AG09319 (cell line): ENCODE measurements at places on chromosomes 7 and 10.

DNA sequence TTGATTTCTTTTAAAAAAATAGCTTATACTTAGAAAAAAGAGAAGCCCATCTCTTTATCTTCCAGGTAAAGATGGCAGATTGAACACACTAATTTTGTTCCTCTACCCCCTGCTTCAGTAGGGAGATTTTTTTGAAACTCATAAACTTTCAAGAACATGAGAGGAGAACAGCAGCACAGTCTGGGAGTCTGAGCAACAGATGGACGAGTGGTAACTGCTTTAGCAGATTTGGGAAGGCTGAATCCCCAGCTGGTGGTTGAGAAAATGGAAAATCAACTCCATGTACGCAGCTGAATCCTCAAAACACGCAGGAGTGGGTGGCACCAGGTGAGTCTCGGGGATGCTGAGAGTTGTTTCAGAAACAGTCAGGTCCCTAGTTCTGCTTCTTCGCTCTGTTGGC is 114.6 kb upstream of the CTBP2 start:
- no peak for DNase-seq

GRCh38 chr7:151039850-151040548 is 8.3 kb upstream of the ASIC3 start:
- no peak for DNase-seq

DNA sequence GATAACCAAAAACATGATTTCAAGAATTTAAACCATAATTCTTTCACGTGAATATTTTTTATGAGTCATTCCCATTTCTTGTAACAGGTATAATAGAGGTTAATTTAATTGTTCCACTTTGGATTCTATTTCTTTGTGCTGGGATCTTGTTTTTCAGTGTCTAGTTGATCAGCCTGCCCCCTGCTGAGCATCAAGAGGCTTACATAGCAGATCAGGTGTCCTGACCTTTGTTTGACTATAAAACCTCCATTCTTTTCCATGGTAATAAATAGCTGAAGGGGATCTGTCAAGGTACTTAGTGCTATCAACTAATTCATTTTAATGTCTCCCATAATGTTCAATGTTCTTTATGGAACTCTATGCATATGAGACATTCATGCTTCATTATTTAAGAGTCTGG is 4.9 kb downstream of the COL17A1 start:
- no peak for DNase-seq

- no peak for DNase-seq
These were observed 5.8 kb downstream of the ADO start for GRCh38 chr10:62810156-62810902.

DNA sequence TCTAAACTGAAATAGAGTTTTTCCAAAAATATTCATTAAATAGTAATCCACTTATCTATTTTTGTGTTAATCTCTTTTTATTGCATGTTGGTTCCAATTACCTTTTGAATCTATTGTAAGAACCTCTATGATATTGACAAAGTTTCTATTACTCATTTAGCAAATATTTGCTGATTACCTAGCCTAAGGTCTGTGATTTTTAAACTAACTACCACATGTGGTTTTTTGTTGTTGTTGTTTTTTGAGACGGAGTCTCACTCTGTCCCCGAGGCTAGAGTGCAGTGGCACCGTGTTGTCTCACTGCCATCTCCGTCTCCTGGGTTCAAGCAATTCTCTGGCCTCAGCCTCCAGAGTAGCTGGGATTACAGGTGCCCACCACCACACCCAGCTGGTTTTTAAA is 2.0 kb upstream of the ASB13 start:
- no peak for DNase-seq

DNA sequence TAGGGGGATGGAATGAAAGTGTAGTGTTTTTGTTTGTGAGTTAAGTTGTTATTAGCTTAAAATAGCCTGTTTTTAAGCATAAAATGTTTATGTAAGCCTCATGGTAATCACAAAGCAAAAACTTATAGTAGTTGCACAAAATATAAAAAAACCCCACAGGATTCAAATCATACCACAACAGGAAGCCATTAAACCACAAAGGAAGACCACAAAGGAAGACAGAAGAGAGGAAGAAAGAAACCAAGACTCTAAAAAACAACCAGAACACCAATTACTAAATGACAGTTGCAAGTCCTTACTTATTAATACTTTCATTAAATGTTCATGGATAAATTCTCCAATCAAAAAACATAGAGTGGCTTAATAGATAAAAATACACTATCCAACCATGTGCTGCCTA is 63.6 kb downstream of the ANKRD7 start:
- DNase-seq, result no peak

GRCh38 chr7:124930173-124930623 is 573 bp upstream of the POT1 start:
- DNase-seq, result no peak

DNA sequence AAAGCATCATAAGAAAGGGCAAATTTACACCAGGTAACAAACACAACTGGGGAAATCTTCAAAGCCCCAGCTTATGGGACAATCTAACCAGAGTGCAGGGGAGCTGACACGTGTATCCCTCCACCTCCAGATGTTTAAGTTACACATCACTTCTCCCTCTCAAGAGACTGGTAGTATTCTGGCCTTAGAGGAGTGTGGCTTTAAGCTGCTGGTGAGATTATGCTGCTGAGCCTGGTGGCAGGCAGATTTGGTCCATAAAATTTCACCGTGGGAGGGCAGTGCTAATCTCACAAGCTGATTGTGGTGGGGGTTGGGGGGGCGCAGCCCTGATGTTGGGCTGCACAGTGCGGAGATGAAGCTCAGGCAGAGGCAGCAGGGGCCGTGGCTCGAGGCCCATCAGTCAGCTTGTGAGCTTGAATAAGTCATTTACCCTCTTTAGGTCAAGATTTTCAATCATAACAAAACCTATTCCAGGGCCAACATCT is 431.0 kb upstream of the GALNT17 start:
- no peak for DNase-seq

GRCh38 chr10:114897593-114897992 is 40.4 kb upstream of the TRUB1 start:
- no peak for DNase-seq

DNA sequence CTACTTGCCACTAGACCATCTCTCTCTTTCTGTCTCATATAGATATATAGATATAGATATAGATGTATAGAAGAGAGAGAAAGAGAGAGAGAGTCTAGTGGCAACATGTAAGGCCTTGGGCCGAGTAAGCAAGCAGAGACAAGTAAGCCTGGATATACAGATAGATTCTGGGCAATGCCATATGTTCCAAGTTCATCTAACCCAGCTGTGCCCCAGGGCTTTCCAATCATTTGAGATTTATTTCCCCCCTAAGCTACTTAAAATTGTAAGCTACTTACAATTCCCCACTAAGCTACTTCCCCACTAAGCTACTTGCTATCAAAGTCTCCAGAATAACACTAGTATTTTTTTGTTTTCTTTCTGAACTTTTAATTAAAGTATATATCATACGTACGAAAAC is 1094.1 kb downstream of the DNAJB9 start:
- no peak for DNase-seq

GRCh38 chr7:1523208-1523607 is 7.3 kb upstream of the MAFK start:
- DNase-seq, result no peak

- no peak for DNase-seq
These were observed 493 bp downstream of the WDR91 start for GRCh38 chr7:135210888-135211178.

GRCh38 chr7:123961771-123962170 is 36.7 kb downstream of the SPAM1 start:
- no peak for DNase-seq

DNA sequence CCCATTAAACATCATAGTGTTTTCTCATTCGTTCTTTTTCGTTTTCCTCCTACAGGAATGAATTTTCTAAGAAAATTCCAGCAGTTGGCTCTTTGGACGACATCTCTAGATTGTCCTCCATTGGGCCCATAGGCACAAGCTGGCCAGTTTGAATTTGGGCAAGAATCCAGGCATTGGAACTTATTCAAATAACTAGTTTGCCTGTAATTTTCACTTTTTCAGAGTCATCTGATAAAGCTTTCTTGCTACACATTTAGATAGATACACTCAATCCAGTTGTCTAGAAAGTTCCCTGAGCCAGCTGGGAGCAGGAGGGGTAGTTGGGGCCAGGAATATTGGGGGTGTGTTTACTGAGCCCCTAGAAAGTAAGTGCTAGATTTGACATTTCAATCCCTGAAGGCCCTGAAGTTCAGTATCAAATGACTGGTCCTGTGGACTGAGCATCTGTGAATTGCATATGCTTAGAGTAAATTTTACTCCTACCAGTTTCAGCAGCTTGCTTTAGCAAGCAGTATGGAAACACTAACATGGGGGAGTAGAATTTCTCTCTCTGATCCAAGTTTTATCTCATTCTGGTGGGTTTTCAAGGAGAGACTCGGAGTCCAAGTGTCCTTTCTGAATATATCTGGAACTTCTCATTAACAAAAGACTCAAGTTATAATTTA is 5.2 kb downstream of the EGFR start:
- DNase-seq, result no peak

- no peak for DNase-seq
These were observed 407.7 kb downstream of the PARD3 start for GRCh38 chr10:34407324-34407805.

DNA sequence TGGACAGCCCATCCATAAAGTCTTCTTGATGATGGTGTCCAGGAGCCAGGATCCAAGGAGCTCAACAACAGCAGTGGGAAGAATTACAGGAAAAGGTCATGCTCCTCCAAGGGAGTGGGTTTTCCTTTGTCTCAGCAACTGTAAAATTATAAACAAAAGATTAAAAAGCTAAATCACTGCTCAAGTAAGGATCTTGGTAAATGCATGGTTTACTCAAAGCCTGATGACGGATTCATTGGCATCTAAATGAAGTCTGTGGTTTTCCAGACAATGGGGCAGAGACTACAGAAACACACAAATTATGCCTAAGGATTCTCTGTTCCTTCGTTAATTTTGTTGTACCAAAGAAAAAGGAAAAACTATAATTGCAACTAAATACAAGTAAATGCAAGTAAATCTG is 36.4 kb upstream of the DLX6 start:
- no peak for DNase-seq

GRCh38 chr10:67861750-67862432 is 22.6 kb upstream of the SIRT1 start:
- no peak for DNase-seq

- no peak for DNase-seq
These were observed 1.4 kb downstream of the C10orf71 start for GRCh38 chr10:49300140-49300974.

- DNase-seq, result no peak
These were observed 879.1 kb upstream of the C7orf33 start for GRCh38 chr7:147711447-147711846.
